Activated CD4-positive, alpha-beta T cell treated with anti-CD3 and anti-CD28 coated beads for 1 hour (primary cell): ENCODE measurements at places on chromosomes 7 and 10.
A peak's percentile ranks its signal among the peaks of the same experiment; 100 is the strongest.

GRCh38 chr7:110407706-110408105 is 683.2 kb upstream of the LRRN3 start:
- DNase-seq, result no peak

DNA sequence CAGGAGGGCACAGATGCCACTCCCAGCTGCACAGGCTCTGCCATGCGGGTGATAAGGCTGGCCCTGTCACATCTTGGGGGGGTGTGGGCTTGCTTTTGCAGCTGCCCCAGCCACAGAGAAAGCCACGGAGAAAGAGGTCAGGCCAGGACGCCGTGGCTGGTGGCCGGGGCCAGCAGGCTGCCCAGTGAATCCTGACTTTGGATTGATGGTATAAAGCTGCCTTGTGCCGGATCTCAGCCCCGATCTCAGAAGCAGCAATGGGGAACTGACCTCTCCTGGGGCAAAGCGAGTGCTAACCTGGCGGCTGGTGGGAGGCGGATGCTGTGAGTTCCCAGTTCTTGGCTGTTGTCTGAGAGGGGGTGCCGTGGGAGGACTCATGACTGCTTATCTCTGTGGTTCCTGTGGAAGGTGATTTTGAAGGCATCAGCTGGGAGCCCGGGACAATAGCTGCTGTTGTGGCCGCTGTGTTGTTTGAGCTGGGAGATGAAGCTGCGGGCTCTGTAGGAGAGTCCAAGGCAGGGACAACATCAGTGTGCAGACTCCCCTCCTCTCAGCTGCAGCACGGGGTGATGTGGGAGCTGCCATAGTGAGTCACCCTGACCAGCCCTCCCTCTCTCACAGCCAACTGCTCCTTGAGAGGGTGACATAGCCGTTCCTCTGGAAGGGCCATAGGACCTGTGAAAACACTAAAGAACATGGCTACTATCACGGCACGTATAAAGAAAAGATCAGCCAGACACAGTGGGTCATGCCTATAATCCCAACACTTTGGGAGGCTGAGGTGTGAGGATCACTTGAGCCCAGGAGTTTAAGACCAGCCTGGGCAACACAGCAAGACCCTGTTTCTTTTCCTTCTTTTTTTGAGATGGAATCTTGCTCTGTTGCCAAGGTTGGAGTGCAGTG is 17.0 kb downstream of the IL15RA start:
- DNase-seq, result no peak

GRCh38 chr10:34228066-34228465 is 587.0 kb downstream of the PARD3 start:
- DNase-seq, result no peak

DNA sequence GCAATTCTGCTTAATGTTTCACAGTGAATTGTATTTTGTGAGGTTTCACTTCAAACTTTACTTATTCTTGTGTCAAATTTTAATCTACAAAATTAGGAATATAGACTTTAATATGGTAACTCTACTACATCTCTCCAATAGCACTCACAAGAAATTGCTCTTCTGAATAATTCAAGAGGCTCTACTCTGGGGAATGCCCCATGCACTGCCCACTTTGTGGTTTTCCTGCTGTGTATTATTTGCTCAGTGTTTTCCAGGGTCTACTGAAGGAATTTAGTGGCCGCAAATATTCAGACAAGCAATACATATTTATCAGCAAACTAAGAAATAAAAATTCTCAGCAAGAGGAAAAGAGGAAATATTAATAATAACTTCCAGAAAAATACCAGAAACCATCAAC is 611.4 kb downstream of the TNS3 start:
- no peak for DNase-seq

DNA sequence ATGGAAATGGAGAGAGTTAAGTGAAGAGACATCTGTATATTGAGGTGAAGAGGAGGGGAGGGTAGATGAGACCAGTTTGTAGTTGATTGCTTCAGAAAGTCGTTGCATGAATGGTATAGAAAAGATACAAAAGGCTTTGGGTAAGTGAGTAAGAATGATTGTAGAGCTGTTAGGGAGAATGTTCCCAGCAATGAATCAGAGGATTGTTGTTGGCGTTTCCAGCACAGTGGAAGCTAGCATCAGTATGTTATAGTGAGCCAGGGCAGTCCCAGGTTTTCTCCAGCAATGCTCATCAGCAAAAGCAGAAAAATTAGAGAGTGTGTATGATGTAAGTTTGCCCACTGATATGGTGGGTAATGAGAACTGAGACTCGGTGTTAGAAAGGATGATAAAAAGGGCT is 15.4 kb upstream of the CDK6 start:
- no peak for DNase-seq

- no peak for DNase-seq
Observed at GRCh38 chr10:23826421-23826820, 382.5 kb upstream of the KIAA1217 start.

GRCh38 chr7:77504951-77505350 is 32.1 kb upstream of the PTPN12 start:
- DNase-seq, result no peak

- no peak for DNase-seq
Observed at GRCh38 chr7:69166979-69167516, 431.2 kb upstream of the AUTS2 start.

DNA sequence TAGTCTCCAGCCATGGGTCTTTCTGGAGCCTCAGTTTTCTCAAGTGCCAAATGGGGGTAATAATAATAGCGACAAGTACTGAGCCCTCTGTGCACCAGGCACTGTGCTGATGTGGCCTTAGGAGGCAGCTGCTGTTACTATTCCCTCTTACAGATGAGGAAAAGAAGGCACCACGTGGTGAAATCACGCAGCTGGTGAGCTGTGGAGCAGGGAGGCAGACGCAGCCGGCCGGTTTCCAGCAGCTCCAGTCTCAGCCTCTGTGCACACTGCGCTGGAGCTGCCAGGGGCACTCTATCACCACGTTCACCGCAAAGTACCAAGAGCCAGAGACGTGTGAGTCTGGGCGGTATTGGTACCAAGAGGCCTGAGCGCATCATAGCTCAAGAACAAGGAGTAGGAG is 9.6 kb downstream of the PYROXD2 start:
- no peak for DNase-seq

DNA sequence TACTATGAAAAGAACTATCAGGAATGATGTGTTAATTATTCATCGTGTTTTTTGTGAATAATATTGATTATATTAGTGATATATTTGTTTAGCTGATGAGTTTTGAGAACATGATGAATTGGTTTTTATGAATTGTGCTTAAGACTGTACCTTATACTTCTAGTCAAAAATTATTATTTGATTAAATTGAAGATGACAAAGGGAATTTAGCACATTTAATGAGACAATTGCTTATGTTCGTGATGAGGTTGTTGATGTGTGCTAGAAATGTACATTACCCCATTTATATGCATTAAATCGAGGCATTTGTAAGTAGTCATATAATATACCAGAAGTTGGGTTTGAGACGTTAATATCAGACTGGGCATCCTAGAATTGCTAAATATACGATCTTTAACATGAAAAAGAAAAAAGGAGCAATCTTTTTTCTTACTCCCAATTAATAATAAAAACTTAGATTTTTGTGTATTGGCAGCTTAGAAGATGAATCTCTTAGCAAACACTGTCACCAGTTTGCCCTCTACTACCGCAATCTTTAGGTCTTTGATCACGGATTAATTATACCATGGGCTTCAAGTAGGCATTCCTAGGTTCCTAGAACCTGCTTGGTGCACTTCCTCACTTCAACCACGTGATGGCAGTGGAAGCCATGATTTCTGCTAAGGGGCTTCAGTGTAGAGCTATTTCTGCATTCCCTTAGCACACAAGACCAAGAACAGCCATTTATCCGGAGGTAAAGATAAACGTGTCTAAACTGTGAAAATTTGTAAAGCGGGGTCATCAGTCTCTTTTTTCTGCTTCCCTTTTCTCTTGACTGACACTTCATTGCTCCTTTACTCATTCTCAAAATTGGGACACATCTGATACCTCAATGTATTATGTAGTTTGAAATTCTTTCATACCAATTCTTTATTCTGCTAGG is 1.6 kb downstream of the KLHDC10 start:
- DNase-seq, result peak; percentile 43

GRCh38 chr7:35599645-35600044 is 95.3 kb downstream of the HERPUD2 start:
- DNase-seq, result no peak

GRCh38 chr10:33314811-33315561 is 19.5 kb downstream of the NRP1 start:
- no peak for DNase-seq

DNA sequence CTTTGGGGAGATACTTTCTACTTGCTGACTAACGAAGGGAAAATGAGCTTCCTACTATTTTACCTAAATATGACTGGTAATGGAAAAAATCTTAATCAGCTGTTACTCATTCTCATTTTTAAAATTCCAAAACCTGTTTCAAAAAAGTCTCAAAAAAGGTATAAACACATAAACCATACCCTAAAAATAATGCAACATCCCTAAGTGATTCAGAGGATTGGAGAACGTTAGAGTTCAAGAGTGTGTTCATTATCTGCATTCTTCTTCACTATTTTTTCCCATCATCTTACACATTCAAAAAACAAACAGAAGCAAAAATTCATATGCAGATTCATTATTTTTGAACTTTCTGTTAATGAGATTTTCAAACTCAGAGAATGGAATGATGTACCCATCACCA is 150.4 kb upstream of the GNAI1 start:
- no peak for DNase-seq

- no peak for DNase-seq
Observed at GRCh38 chr7:29113384-29114102, 32.8 kb downstream of the CPVL start.

- DNase-seq, result no peak
Observed at GRCh38 chr10:103616705-103617601, 123.4 kb downstream of the NEURL1 start.

- no peak for DNase-seq
Observed at GRCh38 chr10:60367431-60367830, 22.2 kb downstream of the ANK3 start.

- DNase-seq, result no peak
Observed at GRCh38 chr10:106467506-106467905, 697.0 kb downstream of the SORCS1 start.

DNA sequence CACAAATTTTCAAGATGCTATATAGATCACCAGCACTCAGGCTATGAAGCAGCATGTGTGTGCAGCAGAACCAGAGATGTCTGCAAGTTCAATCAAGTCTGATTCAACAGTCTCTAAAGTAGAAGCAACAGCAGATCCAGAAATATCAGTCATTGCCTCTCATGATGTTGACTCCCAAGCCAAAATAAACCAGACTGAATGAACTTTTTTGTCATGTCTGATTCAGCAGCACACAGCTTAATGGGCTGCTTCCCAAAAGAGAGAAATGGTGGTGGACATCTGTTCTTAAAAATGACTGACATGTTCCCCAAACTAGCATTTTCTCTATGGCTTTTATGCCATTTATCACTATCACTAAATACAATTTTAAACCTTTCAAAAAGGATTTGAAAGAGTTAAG is 53.8 kb downstream of the TMEM26 start:
- DNase-seq, result no peak

DNA sequence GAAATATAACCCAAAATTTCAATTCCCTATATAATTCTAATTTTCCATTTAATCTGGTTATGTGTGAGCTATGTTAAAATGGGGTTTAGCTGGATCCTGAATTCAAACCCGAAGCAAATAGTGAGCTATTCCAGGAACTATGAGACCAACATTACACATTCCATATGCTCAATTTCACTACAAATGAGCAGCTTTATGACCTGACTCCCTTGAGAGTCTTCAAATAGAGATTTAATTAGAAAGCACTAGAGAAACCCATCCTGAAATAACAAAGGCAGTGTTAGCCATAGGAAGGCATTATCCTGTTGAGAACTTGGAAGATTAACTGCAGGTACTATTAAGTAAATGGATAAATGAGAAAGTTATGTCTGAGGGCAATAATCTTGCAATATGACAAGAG is 890.0 kb downstream of the GRM8 start:
- no peak for DNase-seq

DNA sequence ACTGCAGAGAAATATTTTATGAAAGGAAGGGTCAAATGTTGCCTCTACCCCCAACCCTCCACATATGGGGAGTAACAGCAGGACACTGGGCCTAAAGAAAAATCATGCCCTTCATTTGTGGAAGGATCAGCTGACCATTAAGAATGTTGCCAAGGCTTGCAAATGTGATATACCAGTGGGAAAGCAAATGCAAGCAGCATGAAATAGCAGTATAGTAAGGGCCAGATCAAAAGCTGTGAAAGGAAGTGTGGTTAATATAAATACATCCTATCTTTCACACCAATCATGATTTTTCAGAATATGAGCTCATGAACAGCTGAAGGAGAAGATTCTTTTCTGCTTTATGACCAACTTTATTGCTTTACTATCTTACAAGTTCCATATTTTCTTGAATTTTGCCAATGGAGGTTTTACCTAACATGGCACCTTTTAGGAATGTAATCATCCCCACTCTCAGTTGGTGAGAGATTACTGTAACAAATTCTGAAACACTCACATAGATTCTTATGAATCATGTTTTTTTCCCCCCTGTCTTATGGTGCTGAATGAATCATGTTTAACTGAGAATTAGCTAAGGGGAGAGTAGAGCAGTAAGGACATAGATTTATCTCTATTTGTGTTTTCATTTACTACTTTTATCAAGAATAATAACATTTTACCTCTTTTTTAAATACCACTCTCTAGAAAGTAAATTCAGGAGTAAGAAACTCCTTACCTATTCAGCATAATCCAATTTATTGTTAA is 12.1 kb upstream of the ATAD1 start:
- DNase-seq, result no peak

- no peak for DNase-seq
Observed at GRCh38 chr7:69515495-69516212, 82.6 kb upstream of the AUTS2 start.

DNA sequence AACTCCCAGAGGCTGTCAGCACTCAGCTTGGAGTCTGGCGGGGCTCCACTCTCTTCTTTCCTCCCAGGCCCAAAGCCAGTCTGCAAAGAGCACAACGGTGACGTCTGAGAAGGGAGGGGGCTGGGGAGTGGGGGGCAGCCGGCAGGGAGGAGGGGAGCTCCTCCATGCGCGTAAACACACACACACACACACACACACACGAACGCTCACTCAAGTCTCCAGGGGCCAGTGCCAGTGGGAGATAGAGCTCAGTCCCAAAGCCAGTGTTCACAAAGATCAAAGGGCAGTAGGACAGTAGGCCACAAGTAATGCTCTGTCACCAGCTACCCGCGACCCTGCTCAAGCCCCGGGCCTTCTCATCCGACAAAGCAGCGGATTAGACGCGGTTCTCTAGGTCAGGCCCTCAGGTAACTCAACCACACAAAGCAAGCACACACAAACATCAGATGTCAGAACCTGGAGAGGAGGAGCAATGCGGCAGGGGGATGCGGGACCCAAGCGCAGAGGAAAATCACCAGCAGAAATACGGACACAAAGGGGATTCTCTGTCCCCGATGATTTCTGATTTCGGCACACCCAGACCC is 19.9 kb downstream of the TCAF1 start:
- DNase-seq, result no peak

- DNase-seq, result no peak
Observed at GRCh38 chr7:79453558-79454360, at the start of gene MAGI2. Gene MAGI2 (minus strand): TSS chr7:79453667. CDS start chr7:79453320, 347 bp downstream.

DNA sequence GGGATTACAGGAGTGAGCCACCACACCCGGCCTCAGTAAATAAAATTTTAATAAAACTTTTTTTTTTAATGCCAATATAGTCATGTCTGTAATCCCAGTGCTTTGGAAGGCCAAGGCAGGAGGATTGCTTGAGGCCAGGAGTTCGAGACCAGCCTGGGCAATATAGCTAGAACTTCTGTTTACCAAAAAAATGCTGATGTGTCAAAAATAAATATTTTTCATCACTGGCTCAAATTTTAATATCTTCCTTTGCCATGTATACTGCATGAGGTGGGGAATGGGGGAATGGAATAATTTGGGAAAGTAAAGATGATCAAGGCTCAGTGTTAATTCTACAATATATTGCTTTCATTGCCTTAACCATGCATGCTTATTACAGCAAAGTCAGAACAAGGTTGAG is 10.7 kb upstream of the RHBDD2 start:
- no peak for DNase-seq
